Activated T-helper 17 cell treated with anti-CD3 and anti-CD28 coated beads, Interleukin-2, amount 50 U/mL, for 72 hours (primary cell): ENCODE measurements at places on chromosomes 5 and 9. TPM values are rescaled to one million over a fixed set of nuclear protein-coding genes. Genes with fewer than 3 reads are reported as not detected.

EGFLAM gene
- total RNA-seq = not detected

DNA sequence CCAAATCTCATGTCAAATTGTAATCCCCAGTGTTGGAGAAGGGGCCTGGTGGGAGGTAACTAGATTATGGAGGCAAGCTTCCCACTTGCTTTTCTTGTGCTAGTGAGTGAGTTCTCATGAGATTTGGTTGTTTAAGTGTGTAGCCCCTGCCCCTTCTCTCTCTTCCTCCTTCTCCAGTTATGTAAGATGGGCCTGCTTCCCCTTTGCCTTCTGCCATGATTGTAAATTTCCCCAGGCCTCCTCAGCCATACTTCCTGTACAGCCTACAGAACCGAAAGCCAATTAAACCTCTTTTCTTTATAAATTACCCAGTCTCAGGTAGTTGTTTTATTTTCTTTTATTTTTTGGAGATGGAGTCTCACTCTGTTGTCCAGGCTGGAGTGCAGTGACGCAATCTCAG, 18.2 kb upstream of the TXNDC8 start:
- no peak for ATAC-seq

DNA sequence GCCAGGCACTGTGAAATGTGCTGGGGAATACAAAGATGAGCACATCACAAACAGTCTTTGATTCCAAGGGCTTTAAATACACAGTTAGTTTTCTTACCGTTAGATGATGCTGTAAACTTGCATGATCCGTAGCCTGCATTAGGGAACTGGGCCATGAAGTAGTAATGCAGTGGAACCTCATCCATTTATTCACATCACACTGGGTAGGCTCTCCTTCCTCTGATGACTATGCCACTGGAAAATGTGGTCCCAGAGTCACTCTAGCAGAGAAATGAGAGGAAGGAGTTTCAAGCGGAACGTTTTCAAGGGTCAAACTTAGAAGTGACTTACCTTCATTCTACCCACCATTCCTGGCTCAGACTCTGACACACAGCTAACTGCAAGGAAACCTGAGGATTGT, 26.4 kb downstream of the ZFAND5 start:
- ATAC-seq = no peak

GRCh38 chr5:82636591-82636990, 358.4 kb upstream of the RPS23 start:
- no peak for ATAC-seq

- peak; percentile 85 for ATAC-seq
Observed at GRCh38 chr9:100216178-100216787, 117.2 kb downstream of the INVS start.
